ENCODE measurements at places on chromosomes 1 and 21. TPM values are rescaled to one million over a fixed set of nuclear protein-coding genes. Genes with fewer than 3 reads are reported as not detected.

The DENND2D gene
- total RNA-seq, result 175 TPM

The ACTN2 gene
- total RNA-seq, result 0.44 TPM

- DNase-seq, result peak; percentile 76
These were observed 110.0 kb downstream of the ADSS2 start for GRCh38 chr1:244341455-244342450.

DNA sequence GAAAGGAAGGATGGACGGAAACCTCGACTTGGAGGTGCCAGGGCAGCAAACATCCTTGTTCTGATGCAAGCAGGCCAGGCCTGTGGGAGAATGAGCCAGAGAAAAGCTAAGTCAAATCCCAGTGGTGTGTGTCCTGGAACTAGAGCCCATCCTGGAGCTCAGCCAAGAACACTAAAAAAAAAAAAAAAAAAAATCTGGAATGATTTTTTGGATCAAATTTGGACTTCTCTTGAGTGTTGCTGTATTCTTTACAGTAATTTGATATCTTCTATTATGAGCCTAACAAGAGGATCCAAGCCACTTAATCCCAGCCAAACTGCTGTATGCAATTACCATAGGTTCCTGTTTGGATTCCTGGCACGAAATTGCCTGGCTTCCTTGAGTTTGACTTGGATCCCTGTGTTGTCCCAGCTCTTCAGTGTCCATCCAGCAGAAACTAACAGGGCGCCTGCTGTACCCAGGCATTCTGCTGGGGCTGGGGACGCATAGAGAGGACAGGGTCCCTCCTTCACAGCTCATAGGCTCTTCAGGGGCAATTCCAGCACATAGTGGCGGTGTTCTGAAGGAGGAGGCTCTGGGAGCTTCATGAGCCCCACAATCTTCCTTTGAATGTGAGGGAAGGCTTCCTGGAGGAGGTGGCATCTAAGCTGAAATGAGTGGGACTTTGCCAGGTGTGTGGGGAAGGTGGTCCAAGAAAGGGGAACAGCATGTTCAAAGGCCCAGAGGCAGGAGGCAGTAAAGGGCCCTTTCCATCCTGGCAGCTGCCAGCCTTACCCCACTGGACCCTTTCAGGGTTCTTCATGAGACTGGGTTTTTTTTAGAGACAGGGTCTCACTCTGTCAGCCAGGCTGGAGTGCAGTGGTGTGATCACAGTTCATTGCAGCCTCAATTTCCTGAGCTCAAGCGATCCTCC lies 24.7 kb downstream of the EPHX1 start:
- no peak for DNase-seq

GRCh38 chr21:33070744-33070997 lies 730 bp downstream of the OLIG1 start:
- DNase-seq, result no peak

DNA sequence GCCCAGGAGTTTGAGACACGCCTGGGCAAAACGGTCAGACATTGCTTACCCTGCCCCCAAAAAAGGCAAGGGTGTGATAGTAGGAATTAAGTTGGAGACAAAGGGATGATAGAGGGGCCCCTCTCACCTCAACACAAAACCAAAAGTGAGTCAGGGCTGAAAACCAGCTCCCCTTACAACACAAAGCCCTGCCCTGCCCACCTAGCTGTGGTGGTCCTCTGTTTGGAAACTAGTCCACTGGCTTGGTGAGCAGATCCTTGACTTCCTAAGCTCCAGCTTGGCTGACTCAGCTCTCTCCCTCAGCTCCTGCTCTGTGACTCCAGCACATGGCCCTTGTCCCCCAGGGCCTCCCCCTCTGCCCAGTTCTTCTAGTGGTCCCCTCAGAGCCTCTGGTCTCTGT lies 603.8 kb downstream of the PTPRC start:
- DNase-seq, result no peak

GRCh38 chr1:57857809-57858208 lies 433.9 kb upstream of the DAB1 start:
- DNase-seq, result no peak

- DNase-seq, result no peak
These were observed 196.9 kb upstream of the C8B start for GRCh38 chr1:57162607-57163261.

Measured in activated CD4-positive, alpha-beta T cell treated with anti-CD3 and anti-CD28 coated beads, Interleukin-2, amount 10 ng/mL, durations not matched to agents 24 days and 14 days (primary cell).